ENCODE measurements at places on chromosomes 4 and X.
A peak's percentile ranks its signal among the peaks of the same experiment; 100 is the strongest.

- DNase-seq = no peak
Measured at GRCh38 chr4:1674682-1675081, 9.4 kb downstream of the FAM53A start.

DNA sequence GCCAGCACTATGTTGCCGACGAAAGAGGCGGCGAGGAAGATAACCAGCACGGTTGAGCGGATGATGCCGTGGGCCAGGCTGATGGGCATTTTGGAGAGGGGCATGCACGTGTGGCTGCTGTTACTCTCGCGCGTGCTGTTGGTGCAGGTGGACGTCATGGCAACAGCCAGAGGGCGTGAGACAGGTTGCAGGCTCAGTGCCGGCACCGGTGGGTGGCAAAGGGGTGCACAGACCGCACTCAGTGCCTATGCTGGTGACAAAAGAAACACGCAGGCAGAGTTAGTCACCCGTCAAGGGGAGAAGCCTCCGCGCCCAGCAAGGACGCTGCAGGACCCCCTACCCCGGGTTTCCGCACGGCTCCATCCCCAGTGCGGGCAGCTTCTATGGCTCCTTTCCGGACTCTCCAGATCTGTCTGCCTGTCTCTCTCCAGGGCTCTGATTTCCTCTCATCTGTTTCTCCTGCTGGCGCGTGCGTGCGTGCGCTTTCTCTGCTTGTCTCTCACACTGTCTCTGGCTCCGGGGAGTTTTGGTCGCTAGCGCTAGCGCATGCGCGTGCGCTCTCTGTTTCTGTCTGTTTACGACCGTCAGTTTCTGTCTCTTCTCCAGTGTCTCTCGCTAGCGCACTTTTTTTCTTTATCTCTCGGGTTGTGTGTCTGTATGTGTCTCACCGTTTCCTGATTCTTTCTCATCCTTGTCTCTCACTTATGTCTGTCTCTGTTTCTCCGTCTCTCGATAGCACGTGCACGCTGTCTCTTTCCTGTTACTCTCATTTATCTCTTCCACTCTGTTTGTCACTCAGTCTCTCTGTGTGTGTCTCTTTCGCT is 2.1 kb downstream of the GPR101 start:
- DNase-seq = peak; percentile 6

DNA sequence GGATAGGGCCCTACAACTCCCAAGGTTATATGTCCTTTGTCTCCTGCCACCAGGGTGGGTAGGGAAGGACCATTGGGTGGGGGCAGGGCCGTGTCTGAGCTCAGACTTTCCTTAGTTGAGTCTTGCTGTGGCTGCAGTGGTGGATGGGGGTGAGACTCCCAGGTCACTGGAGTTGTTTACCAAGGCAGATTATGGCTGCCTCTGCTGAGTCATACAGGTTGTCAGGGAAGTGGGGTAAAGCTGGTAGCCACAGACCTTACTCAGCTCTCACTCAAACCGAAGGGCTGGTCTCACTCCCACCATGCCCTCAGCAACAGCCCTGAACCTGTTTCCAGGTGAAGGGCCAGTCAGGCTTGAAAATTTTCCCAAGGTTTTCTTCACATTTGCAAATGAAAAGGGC is 58.8 kb upstream of the FAAH2 start:
- DNase-seq = no peak

GRCh38 chr4:53942712-53943111 is 121.7 kb downstream of the CHIC2 start:
- no peak for DNase-seq

- DNase-seq = no peak
Measured at GRCh38 chrX:16856744-16857143, 13.4 kb downstream of the RBBP7 start.

DNA sequence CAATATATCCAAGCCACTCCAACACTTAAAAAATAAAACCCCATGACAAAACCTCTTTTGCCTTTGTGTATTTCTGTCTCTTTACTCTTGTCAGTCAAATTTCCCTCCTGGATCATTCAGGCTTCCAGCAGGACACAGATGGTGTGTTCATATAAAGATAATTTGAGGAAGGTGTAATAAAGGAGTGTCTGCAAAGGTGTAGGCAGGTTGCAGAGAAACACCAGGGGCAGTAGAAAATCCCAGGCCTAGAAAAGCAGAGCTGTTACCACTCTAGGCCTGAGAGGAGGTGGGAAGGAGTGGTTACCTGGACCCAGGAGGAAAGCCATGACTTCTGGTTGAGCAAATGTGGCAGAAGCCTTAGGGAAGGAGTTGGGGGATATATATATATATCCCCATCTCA is 28.8 kb downstream of the CHRNA9 start:
- DNase-seq = no peak

DNA sequence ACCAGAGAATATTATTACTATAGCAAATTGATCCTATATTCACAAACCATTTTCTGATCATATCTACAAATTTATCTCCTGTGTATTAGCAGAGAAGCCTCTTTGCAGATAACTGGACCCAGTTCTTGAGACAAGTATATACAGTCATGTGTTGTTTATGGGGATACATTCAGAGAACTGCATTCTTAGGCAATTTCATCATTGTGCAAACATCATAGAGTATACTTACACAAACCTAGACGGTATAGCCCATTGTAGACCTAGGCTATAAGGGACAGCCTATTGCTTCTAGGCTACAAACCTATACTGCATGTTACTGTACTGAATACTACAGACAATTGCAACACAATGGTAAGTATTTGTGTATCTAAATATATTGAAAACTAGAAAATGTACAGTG is 152.5 kb upstream of the SPANXN4 start:
- no peak for DNase-seq

GRCh38 chrX:8189096-8189830 is 18.2 kb upstream of the VCX2 start:
- DNase-seq = no peak

DNA sequence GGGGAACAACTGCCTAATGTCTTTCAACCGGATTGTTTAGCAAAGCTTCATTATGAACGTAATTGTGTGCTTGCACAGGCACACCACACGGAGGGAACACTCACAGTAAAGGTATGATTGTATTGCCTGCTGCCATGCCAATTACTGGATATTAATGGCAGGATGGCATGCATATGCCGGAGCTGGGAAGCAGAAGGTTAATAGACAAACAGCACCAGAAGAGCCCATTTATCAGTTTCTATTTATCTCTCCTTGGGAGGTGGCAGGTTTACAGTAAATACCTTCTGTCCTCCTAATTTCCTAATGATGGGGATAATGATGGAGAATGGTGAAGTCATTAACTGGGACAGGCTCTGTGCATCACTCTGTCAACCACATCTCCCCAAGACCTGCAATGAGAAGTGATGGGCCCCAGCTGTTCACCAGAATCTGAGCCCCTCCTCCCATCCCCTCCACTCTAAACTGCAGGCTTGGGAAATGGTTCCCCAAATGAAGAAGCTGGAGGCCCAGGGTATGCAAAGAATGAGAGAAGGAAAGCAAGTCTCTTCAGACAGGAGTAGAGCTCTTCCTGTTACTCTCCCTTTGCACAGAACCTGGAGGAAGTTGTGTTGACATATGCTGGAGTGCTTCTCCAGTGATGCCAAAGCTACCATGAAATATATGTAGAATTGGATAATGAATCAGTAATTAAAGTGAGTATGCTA is 160.8 kb downstream of the NAA11 start:
- peak; percentile 36 for DNase-seq

DNA sequence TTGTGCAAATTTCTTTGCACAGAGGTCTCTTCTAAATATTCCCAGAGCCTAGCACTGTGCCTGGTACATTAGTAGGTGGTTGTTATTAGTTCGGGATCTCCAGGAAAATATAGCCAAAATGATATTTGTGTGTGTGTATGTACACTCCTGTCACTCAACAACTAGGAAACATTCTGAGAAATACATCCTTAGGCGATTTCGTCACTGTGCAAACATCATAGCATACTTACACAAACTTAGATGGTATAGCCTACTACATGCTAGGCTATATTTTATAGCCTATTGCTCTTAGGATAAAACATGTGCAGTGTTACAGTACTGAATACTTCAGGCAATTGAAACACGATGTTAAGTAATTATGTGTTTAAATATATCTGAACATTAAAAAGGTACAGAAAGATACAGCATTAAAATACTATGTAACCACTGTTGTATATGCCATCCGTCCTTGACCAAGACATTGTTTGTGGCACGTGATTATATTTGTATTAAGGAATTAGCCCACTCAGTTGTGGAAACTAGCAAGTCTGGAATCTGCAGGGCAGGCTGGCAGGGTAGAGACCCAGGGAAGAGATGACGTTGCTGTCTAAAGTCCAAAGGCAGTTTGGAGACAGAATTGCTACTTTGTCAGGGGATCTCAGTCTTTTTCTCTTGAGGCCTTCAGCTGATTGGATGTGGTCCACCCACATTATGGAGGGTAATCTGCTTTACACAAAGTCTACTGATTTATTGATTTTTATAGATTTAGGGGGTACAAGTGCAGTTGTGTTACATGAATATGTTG is 106.9 kb downstream of the COL4A6 start:
- no peak for DNase-seq

DNA sequence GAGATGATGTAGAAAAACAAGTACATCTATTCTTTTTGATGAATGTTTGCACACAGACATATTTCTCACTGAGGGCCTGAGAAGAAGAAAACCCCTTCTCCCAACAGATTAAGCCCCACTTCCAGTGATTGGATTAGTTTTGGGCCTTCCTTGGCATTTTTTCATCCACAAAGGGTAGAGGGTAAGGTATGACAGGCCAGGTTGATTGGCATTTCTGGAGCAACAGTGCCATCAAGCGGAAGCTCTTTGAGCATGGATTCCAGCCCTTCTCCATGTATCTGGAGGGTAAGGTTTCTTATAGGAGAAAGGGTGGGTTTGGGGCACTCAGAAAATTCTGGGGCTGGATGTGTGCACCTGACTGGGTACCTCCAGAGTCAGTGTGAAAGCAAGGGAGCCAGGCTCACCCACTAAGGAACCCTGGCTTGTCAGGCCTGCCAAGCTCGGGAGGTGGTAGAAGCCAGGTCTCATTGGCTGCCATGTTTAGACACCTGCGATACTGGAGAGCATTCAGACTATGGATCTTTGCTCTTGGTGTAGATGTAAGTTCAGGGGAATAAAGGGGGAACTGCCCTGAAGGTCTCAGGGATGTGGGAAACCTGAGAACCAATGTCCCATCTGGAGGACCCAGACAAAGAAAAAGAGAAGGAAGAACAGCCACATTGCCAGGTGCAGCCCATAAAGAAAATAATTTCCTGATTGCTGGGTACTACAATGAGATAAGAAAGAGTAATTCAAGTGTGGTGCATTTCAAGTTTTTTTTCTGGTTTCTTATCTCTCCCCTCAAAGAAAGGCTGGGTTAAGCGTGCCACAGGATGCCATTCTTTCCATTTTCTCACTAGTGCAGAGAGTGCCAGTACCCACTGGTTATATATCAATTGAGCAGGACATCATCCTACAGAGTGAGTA is 222.3 kb upstream of the AGTR2 start:
- no peak for DNase-seq

DNA sequence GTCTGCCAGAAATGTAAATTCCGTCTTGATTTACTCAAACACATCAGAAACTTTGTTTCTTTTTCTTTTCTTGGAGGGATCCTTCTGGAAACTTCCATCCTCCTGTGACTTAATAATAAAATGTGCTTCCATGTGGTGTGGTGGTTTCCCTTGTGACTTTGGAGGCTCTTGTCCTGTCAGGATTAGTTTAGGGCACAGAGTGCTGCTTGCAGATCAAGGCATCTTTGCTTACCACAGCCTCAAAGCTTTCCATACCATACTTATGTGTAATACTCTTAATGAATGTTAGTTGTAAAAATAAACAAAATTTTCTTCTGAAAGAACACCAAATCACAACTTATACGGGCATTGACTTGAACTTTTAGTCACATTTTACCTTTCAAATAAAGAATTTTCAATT is 27.4 kb downstream of the GBA3 start:
- no peak for DNase-seq

DNA sequence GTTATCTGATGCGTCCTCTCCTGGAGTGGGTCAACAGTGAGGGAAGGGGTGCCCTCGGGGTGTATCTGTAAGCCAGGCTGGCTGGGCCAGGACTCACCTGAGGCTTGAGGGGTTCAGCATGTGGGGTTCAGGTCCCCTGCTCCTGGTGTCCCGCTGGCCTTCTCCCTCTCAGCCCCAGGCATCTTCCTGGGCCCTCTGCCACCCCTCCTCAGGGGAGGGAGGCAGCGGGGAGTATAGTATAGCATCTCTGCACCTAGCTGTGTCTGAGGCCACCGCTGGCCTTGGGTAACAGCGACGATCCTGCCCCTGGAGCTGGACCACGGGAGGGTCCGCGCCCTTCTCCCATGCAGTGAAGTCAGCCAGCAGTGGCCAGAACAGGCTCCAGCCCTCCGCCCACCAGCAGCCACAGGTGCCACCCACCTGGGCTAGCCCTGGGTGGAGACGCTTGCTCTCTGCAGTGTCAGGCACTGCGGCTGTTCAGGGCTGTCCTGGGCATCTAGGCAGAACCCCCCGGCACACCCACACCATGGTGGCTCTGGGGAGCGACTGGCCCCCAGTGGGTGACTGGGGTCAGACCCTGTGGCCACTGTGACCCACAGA is 110.7 kb upstream of the NKX1-1 start:
- no peak for DNase-seq

DNA sequence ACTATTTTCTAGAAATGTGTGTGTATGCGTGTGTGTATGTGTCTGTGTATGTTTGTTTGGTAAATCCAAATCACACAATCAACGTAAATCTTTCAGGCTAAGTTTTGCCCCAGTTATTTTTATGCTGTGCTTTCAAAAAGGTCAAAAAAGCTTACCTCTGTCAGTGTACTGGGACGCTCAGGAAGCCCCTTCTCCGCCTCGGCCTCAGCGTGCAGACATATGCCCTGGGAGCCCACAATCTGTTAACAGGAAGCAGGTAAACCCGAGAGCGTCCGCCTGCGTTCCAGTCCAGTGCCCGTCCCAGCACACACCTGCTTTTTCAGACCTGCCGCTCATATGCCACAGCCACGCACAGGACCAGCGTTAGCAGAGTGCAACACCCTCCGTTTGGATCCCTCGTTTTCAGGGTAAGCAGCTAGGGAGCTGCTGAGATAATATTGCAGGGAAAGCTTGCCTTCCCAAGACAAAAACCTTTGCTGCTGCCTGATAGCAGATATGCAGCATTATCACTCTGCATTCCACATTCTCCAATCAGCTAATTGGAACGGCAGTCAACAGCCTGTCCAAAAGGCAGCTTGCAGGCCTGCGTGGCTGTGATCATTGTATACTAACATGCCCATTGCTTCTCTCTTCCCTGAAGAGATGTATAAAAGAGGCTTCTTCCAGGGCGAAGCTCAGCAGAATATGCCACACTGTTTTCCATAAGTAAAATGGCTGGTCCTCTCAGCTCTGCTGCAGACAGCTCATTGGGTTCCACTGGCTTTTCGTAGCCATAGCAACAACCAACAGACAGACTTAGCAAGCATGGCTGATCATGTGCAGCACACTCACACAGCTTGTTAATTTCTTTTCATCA is at the start of gene SORBS2:
Gene SORBS2 (minus strand): TSS at position 686 of the 856 bp plus-strand sequence. CDS start 121,623 bp downstream, outside the sequence.
- no peak for DNase-seq

GRCh38 chrX:276581-277201 is 4.5 kb upstream of the PLCXD1 start:
- DNase-seq = no peak

DNA sequence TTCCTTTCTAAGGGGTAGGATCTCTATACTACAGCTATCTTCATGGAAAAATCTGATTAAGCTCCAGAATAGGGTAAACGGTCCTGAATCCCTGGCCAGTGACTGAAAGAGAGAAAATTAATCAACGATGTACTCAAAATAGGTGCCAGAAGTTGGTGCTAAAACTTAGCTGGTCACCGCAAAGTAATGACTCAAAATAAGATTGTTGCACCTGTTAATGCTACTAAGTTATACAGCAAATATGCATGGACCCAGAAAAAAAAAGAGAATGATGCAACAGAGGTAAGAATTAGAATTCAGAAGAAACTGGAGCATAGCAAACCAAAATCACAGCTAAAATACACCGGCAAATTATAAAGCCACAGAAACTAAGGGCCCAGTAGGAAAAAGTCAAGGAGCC is 239.7 kb upstream of the FAM241A start:
- DNase-seq = no peak
